ENCODE measurements at places on chromosomes 12 and 14. TPM values are rescaled to one million over a fixed set of nuclear protein-coding genes. Genes with fewer than 3 reads are reported as not detected.

Gene GUCY2C
- not detected for total RNA-seq

Gene AQP6
- total RNA-seq, result under 0.01 TPM

Gene PLXNC1
- 0.15 TPM for total RNA-seq

Gene AQP2
- not detected for total RNA-seq

Gene KRT2
- total RNA-seq, result not detected

Gene LMNTD1
- total RNA-seq, result not detected

Gene COX8C
- total RNA-seq, result not detected

Gene CLEC1B
- not detected for total RNA-seq

Gene GPX2
- not detected for total RNA-seq

Gene TPPP2
- not detected for total RNA-seq

Gene MYF6
- not detected for total RNA-seq

Measured in epithelial cell of umbilical artery (primary cell).